Activated naive CD4-positive, alpha-beta T cell treated with anti-CD3 and anti-CD28 coated beads, Interleukin-2, amount 50 U/mL, for 16 hours (primary cell): ENCODE measurements at places on chromosomes 12 and 14.
A peak's percentile ranks its signal among the peaks of the same experiment; 100 is the strongest.

DNA sequence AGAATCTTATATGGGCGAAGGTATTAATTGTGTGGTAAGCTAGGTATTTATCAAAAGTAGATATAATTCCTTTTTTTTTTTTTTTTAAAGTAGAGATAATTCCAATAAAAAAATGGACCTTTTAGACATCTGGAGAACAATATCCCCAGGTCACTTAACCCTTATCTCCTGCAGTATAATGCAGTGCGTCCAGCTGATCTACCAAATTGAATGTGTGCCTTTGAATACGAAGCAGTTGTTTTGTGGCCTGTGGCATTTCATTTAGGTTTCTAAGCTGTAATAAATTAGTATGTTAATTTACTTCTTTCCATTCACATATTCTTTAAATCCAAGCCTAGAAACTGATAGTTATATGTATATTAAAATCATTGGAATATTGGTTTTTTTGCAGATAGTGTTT, 3.1 kb downstream of the FUT8 start:
- no peak for DNase-seq

GRCh38 chr12:85363382-85364190, 83.6 kb downstream of the ALX1 start:
- no peak for DNase-seq

DNA sequence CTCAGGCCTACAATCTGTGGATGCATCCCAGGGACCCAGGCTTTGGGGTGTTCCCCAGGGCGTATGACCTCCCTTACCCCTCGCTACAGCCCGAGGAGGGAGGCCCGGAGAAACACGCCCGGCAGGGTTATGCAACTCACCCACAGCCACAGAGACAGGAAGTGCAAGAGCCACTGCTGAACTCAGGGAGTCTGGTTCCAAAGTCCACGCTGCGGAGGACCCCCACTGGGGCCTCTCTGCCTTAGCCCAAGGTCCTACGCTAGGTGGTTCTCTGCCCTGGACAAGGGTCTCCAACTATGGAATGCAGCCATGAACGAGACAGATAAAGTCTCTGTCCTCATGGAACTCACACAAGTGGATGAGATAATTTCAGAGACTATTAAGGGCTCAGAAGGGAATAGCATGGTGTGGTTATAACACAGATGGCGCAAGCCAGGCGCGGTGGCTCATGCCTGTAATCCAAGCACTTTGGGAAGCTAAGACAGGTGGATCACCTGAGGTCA, 11.3 kb downstream of the SCARB1 start:
- no peak for DNase-seq

- DNase-seq, result no peak
Measured at GRCh38 chr14:25406818-25407217, 356.9 kb upstream of the STXBP6 start.

DNA sequence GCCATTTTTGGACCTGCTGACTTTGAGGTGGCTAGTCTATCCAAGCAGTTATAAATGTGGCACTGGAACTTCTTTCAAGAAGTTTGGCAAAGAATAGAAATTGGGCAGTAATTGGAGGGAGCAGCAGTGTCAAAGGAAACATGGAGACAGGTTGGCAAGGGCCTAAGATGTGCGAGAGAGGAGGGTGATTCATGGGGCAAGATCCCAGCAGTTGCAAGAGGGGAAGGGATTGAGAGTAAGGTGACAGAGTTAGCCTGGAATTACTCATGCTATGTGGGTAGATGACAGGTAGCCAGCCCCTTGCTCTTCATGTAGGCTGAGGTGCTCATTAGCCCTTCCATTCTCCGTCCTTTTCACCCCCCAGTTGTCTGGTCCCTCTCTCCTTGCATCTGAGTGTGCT, 42.2 kb downstream of the FBXL14 start:
- no peak for DNase-seq

DNA sequence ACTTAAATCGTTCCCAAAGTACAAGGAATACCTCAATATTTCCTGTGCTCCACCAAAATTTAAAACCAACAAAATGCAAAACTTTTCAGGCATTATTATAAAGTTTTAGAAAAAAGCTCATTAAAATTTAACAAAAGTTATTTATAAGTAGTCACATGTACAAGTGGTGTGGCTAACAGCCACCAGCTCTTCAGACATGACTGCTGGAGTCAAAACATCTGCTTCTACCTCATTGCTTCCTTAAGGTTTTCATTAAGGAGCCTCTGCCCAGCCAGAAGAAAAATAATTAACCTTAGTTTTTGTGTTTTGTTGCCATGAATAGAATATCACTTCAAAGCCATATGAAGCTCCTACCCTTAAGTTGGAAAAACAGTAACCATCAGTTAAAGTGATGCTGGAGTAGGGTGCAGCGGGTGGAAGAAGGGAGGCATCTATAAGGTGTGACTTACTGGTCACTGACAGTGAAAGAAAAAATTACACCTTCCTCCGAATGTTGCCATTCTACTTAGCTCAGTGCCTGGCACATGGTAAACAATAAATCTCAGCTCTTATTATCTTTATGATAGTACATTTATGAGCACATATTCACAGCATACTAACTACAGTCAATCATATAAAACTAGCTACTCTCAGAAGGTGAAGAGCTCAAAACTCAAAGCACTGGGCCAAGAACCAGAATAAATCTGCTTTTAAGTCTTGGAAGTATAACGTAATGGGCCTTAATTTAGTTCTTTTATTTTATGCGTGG, 57.7 kb downstream of the GALC start:
- DNase-seq, result no peak

DNA sequence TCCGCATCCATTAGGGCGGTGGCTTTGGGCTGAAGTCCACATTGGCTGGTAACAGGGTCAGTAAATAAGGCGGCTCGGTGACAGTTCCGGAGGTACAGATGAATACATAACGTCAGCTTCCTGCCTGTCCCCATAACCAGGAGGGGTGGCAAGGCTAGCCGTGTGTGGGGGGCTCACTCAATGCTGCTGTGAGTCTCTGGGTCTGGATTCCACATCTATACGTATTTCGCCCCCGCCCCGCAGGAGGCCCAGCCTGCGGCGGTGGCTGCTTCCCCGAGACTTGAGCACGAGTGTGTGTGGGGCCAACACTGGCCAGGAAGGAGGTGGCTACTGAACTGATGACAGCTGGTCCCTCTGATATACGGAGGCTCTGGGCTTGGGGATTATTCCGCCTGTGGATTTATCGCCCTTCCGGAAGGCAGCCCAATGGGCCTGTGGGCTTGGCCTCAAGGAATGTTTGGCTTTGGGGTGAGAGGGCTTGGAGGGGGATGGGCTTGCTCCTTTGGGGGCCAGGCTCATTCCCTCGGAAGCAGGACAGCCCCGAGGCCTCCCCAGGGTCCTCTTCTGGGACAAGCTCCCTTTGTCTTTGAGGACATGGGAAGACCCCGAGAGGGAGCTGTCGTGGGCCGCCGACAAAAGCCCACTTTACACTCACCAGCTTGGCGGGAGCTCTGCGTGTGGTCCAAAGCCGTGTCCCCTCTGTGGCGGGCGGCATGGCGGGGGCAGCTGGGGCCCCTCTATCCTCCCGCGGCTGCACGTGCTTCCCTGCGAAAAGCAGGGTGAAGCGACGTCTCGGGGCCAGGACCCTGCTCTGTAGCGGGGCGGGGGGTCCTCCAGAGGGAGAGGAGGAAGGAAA, 82.1 kb downstream of the KIF26A start:
- peak; percentile 7 for DNase-seq

- no peak for DNase-seq
Measured at GRCh38 chr12:39341179-39341578, 101.7 kb downstream of the KIF21A start.

- no peak for DNase-seq
Measured at GRCh38 chr14:25953532-25954139, 644.2 kb downstream of the NOVA1 start.

- no peak for DNase-seq
Measured at GRCh38 chr12:106717673-106718072, 56.8 kb upstream of the RIC8B start.

- DNase-seq, result no peak
Measured at GRCh38 chr14:68399971-68400370, 392.9 kb downstream of the ZFP36L1 start.

DNA sequence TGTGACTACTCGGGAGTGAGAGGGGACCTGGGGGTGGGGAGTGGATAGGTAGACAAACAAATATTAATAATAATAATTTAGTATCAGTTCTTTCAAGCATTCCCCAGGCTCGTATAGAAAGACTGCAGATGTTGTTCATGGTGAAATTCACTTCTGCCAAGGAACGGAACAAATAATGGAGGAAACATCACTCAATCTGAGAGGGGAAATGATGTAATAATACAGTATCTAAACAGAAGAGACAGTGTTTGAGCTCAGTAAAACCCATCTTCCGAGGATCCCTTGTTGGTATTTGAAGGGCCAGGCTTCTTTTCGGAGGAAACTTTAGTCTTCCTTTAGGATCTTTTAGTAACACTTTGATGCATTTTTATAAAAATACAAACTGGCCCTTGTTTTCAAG, 114.2 kb downstream of the KCNK10 start:
- DNase-seq, result no peak

DNA sequence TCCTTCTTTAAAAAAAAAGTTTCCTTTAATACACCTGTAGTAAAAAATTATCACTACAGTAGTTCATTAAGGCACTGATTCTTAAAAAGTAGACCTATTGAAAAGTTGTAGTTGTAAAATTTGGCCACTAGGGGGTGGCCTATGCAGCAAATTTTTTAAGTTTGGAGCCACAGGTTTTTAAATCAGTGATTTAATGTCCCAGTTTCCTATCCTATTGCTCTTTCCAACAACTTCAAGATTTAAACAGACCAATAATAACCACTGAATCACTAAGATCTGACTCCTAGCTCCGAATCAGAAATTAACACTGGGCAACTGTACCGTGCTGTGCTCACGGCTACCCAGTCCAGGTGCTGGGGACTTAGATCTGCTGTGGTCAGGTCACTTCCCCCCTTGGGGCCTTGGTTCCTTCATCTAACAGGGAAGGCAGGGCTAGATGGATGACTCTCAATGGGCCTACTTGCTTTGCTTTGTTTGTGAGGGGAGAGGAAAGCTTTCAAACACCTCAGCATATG, 279.3 kb downstream of the MED13L start:
- DNase-seq, result no peak

- no peak for DNase-seq
Measured at GRCh38 chr12:85280165-85280983, at the start of gene ALX1. TSS of gene ALX1 (plus strand) at chr12:85280220. CDS start at chr12:85280262, 42 bp downstream.

DNA sequence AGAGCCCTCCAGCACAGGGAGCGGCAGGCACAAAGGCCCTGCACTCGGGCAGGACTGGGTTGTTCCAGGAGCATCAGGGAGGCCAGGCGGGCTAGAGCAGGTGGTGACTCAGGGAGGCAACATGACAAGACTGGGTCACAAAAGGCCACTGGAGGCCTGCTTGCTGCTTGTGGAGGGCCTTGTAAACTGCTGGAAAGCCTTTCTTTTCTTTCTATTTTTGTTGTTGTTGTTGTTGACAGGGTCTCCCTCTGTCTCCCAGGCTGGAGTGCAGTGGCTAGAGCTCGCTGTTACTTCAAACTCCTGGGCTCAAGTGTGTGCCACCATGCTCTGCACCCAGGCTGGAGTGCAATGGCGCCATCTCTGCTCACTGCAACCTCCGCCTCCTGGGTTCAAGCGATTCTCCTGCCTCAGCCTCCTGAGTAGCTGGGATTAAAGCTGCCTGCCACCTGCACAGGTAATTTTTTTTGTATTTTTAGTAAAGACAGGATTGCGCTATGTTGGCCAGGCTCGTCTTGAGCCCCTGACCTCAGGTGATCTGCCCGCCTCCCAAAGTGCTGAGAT, 11.8 kb upstream of the RCOR1 start:
- DNase-seq, result no peak

DNA sequence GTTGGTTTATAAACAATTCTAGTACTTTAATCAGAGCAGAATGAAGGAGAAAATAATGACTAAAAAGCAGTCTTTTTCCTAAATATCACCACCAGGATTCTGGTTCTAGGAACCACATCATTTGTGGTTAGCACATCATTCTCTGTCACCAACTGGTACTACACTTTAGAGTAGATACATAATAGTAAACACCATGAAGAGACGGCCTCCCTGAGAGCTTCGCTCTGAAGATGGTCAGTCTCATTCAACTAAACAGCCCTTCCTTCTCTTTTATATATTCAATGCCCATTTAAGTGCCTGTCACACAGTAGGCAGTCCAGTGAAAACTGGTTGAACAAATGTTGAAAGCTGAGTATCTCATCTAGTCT, 10.9 kb downstream of the SLC38A2 start:
- no peak for DNase-seq

DNA sequence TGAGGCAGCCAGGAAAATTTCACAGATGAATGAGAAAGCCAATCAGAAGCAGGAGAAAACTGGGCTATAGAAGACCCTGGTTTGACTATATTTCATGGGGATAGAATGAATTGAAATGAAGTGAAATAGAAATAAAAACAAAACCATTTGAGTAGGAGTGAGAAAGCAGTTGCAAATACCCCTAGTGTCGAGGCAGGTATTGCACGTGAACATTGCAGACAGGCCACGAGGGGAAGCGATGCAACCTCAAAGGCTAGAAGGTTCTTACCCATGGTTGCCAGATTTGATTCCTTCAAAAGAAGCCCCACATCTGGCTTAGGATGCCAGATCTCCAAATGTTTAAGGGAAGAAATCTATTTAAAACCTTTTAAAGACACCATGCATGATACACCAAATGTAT, 648.9 kb downstream of the VRK1 start:
- no peak for DNase-seq

DNA sequence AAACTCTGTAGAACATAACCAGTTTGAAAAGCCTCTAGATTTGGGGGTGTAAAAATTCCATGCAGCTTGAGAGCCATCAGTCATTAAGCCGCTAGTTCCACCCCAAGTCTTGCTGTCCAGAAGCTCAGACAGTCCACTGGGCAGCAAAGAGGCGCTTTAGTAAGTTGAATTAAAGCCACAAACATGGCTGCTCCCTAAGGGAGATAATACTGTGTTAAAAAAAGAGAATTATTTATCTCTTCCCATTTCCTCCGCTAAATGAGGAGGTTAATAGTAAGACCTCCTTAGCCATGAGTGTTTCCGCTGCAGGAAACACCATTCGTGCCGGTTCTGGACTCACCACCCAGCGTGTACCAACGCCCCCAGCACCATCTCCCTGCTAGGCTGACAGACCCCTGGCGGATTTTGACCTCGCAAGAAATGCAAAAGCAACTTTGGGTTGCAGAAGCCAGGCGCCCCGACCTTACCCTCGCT, 536 bp downstream of the TM7SF3 start:
- DNase-seq, result no peak

DNA sequence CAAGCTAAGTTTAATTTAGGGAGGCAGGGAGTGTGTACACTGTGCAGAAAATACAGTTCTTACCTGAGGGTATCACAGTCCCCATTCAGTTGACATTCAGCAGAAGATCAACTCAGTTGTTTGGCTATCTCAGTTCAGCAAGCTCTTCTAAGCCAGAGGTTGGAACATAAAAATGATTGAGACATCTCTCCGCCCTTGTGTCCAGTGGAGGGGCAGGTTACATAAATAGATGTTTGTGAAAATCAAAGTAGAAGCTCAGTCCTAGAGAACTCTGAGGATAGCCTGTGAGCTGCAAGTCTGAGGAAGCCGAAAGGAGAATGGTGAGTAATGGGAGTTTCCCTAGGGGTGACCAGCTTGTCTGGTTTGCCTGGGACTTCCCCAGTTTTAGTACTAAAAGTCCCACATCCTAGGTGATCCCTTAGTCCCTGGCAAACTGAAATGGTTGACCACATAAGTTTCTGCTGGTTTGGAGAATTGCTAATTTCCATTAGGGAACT, 251.4 kb upstream of the ATP2B1 start:
- DNase-seq, result no peak

GRCh38 chr12:29591140-29592020, 93.9 kb upstream of the OVCH1 start:
- no peak for DNase-seq
